ENCODE measurements at places on chromosomes 7 and 10. TPM values are rescaled to one million over a fixed set of nuclear protein-coding genes. Genes with fewer than 3 reads are reported as not detected.

- no peak for DNase-seq
Measured at GRCh38 chr7:26046150-26046549, 105.8 kb upstream of the NFE2L3 start.

- peak; percentile 18 for DNase-seq
Measured at GRCh38 chr10:88792661-88793060, 9.9 kb upstream of the LIPM start.

GRCh38 chr7:500521-501420 is 18.9 kb downstream of the PDGFA start:
- DNase-seq, result no peak

- DNase-seq, result no peak
Measured at GRCh38 chr10:124957404-124957947, 15.6 kb downstream of the ZRANB1 start.

DNA sequence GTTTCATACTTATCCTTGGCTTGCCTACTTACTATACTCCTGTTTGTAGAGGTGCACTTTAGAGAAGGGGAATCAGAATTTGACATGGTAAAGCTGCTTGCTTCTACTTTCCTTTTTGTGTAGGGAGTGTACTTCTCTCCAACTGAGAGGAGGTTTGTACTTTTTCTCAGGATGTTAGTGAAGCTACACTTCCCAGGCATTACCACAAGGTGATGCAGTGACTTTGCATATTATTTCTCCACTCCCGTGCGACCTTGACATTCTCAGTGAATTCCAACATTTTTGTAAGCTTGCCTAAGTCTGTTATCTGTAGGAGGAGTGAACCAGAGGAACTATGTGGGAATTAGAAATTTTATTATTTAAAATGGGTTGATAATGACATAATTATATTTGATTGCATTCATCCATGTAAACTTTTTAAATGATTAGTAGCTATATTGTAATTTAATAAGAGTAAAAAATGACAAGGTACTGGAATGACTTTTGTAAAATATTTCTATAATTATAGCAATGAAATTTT is 5.2 kb downstream of the TAX1BP1 start:
- DNase-seq, result no peak

GRCh38 chr7:9242636-9243035 is 809.2 kb downstream of the NXPH1 start:
- no peak for DNase-seq

GRCh38 chr10:52212062-52212461 is 102.0 kb upstream of the DKK1 start:
- peak; percentile 11 for DNase-seq

GRCh38 chr10:101817337-101818118 is 716 bp downstream of the OGA start:
- DNase-seq, result peak; percentile 90

DNA sequence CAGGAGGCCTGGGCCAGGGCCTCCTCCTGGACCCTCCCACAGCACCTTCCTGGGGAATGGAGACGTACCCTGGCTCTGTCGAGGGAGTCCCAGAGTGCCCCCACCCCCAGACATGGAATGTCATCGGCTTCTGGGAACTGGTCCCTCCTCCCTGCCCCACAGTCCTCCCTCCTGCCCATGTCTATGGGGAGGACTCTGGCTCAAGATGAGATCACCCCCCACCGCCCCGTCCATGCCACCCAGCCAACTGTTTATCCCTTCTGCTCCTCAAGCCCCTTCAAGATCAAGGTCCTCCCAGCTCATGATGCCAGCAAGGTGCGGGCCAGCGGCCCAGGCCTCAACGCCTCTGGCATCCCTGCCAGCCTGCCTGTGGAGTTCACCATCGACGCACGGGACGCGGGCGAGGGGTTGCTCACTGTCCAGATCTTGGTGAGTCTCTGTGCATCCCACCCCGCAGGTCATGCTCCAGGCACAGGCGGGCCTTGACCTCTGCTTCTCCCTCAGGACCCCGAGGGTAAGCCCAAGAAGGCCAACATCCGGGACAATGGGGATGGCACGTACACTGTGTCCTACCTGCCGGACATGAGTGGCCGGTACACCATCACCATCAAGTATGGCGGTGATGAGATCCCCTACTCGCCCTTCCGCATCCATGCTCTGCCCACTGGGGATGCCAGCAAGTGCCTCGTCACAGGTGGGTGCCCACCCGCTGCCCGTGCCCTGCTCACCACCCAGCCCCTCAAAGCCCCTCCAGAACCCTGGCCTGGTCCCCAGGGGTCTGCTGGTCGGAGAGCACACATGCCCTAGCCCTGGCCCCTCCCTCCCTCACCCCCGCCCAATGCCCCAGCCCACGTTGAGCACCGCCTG is 14.1 kb upstream of the ATP6V1F start:
- no peak for DNase-seq

DNA sequence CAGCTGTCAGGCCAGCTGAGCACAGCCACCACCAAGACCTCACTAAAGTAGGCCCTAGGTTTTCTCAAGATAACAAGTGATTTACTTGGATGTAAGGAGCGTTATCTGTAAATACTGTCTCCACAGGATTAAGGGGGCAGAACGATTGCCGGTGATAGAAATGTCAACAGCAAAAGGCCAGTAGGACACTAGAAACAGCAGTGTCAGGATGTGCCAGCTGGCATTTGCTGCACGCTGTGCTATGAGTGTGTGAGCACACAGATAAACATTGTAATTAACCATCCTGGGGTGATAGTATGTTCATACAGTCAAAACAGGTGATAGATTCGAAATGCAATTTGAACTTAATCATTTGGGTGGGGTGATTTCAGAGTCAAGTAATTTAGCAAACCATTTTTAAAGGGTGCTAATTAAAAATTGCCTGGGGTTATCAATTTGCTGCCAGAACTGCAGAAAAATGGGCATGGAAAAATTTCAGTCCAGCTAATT is 36.3 kb upstream of the NOBOX start:
- DNase-seq, result no peak

Gene TEX36
- not detected for total RNA-seq

Gene HGF
- 42.0 TPM for total RNA-seq

Gene PDGFA
- total RNA-seq, result 29.1 TPM

Measured in left lung (tissue), 14 donors.